ENCODE measurements at places on chromosomes 2 and 18. TPM values are rescaled to one million over a fixed set of nuclear protein-coding genes. Genes with fewer than 3 reads are reported as not detected.
A peak's percentile ranks its signal among the peaks of the same experiment; 100 is the strongest.

VAMP8 gene
- total RNA-seq: 3.1 TPM

- no peak overlapping the region for H3K4me3 ChIP-seq
- no peaks in the 10 kb centered on the region for H3K4me1 ChIP-seq
- H3K27me3 ChIP-seq: peaks cover 32% of the 10 kb centered on the region
Observed at GRCh38 chr2:74406035-74406434, 15.4 kb downstream of the C2orf81 start.

- DNase-seq: no peak
- no peaks in the 10 kb centered on the region for H3K4me1 ChIP-seq
- H3K27ac ChIP-seq: no peak overlapping the region
- peaks cover 2% of the 10 kb centered on the region for H3K36me3 ChIP-seq
- H3K27me3 ChIP-seq: no peaks in the 10 kb centered on the region
Observed at GRCh38 chr18:33901894-33902512, 322.7 kb downstream of the NOL4 start.

GRCh38 chr2:64062840-64063239 is 43.6 kb upstream of the VPS54 start:
- no peak overlapping the region for H3K27ac ChIP-seq
- no peaks in the 10 kb centered on the region for H3K27me3 ChIP-seq
- H3K36me3 ChIP-seq: no peaks in the 10 kb centered on the region

- no peak overlapping the region for H3K27ac ChIP-seq
- no peak for DNase-seq
- H3K36me3 ChIP-seq: no peaks in the 10 kb centered on the region
- no peaks in the 10 kb centered on the region for H3K27me3 ChIP-seq
Observed at GRCh38 chr18:79962835-79963657, 1.4 kb upstream of the HSBP1L1 start.

TWIST2 gene
- total RNA-seq: 6.3 TPM

FAM168B gene
- total RNA-seq: 111 TPM

DNA sequence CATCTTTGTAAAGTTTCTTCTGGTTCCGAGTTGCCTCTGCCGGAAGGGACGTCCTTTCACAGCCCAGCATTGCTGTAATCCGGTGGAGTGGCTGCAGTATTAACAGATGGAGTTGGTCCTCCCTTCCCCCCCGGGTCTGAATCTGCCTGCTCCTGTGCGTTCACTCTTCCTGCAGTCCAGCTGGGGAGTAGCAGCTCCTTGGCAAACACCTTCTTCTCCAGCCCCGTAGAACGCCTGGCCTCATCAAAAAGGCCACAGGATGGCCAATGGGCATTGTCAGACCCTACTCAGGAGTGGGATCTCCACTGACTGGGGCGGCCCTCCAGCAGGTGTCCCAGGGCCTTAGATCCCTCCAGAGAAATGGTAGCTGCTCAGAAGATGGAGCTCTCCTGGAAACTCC is 234.0 kb downstream of the FAM210A start:
- no peak for DNase-seq
- no peaks in the 10 kb centered on the region for H3K36me3 ChIP-seq
- no peak overlapping the region for H3K27ac ChIP-seq
- no peaks in the 10 kb centered on the region for H3K4me1 ChIP-seq
- H3K27me3 ChIP-seq: no peaks in the 10 kb centered on the region

DNA sequence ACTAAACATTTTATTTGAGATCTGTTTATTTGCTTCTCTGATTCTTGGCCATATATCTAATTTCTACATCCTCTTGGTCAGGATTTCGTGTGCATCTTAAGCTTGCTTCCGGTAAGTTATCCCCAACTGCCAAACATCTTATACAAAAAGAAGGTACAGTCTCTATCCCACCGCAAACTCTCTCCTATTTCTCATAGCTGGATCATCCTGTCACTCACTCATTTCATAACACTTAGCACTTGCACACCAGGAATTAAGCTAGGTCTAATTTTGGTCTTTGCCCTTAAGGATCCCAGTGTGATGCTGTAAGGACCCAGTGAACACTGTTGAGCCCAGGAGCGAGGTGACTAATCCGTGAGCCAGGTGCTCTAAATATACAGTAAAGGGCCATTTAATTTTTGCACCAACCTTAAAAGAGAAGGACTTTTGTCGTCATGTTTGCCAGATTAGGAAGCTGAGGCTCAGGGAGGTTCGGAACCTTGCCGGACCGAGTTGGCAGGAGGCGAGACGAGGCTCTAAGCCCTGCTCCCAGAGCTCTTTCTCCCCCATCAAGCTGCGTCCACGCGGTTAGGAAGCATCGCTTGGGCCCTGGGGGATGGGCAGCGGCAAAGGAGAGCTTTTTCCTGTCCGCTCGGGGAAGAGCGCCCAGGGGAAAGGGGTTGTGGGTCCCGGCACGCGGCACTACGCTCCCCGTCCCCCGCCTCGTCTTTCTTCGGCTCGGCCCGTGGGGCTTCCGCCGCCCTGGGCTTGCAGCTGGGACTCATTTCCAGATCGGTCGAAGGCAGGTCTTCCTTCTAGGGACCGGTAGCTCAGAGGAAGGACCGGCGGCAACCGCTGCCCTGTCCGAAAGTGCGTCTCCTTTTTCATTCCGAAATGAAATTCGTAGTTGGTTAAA is 4.1 kb upstream of the ITPRIPL1 start:
- peaks cover 23% of the 10 kb centered on the region for H3K4me1 ChIP-seq
- peaks cover 32% of the 10 kb centered on the region for H3K27me3 ChIP-seq
- H3K27ac ChIP-seq: no peak overlapping the region
- DNase-seq: no peak

GRCh38 chr2:27655155-27655951 is 8.1 kb downstream of the SUPT7L start:
- no peaks in the 10 kb centered on the region for H3K27me3 ChIP-seq
- H3K27ac ChIP-seq: no peak overlapping the region
- H3K4me1 ChIP-seq: no peaks in the 10 kb centered on the region
- DNase-seq: no peak

DNA sequence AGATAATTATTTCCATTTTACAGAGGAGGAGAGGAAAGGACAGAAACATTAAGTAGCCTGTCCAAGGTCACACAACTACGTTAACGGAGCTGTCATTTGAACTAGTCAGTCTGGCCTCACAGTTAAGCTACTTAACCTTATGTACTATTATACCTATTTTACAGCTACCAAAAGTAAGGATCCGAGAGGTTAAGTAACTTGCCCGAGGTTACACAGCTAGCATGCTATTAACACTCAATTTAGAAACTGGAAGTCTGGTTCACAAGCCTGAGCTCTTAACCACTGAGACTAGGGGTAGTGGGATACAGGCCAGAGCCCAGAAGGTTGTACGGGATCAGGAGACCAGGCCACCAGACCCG is 476 bp downstream of the GLB1L start:
- H3K4me1 ChIP-seq: peaks cover 30% of the 10 kb centered on the region
- H3K36me3 ChIP-seq: no peaks in the 10 kb centered on the region
- H3K4me3 ChIP-seq: peak overlapping the region; percentile 85

DNA sequence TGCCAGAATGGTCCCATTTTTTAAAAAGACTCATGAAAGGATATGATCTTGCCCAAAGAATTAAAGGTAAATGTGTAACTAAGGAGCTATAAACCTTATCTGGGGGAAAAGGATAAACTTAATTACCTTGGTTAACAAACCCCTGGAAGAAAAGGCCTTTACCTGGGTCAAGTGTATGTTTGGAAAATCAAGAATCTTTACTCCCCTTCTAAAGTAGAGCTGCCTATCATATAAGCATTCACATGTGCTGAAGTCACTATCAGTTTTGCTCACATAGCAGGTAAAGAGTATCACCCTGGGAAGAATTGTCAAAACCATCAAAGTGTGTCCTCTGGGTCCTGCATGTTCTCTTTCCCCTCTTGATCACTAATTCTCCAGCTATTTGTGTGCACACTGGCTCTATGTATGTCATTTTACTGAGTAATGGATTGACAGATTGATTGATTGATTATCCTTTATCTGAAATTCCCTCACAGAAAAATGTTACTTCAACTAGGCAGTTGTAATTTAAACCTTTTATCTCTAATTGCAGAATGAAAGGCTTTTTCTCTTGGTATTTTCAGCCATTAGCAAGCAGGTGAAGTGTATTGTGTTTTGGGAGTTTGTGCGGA is 199.4 kb downstream of the NOL4 start:
- peaks cover 4% of the 10 kb centered on the region for H3K4me1 ChIP-seq
- H3K27ac ChIP-seq: no peak overlapping the region
- no peaks in the 10 kb centered on the region for H3K36me3 ChIP-seq

- peaks cover 3% of the 10 kb centered on the region for H3K36me3 ChIP-seq
- no peak for DNase-seq
Observed at GRCh38 chr2:213189001-213189899, 37.8 kb upstream of the IKZF2 start.

ATP6V1B1 gene
- 6.3 TPM for total RNA-seq

DNA sequence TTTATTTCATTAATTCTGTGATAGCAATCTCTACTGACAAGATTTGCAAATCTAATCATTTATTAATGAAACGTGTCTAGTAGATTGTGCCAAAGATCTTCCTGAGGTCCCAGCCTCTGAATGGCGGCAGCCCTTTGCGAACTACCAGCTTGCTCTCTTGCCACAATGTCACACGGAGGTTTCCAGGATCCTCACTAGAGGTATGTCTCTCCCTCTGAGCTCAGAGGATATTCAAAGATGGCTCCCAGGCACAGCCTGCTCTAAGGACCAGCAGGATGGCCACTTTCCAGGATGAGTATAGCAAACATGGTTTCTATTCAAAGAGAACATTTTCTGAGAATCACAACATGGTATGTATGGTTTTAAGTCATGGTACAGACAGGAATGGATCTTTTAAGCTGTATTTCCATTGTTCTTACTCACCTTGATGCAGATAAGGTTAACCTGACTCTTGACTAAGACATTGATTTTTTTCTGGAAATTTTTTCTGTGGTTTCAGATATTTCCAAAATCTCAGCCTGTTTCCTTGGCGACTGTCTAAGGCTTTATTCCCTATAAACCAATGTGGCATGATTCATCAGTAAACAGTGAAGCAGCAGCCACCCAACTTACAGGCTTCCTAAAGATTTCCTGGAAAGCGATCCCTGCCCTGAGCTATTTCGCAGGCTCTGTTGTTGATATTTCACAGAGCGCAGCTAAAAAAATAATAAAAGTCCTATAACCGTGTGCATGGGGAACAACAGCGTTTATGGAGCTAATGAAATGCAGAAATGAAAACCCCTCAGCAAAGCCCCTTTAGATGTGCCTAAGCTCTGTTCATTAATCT is 54.1 kb upstream of the KLF7 start:
- peak overlapping the region; percentile 82 for H3K27ac ChIP-seq
- no peak for DNase-seq
- H3K4me3 ChIP-seq: peak overlapping the region; percentile 22

DNA sequence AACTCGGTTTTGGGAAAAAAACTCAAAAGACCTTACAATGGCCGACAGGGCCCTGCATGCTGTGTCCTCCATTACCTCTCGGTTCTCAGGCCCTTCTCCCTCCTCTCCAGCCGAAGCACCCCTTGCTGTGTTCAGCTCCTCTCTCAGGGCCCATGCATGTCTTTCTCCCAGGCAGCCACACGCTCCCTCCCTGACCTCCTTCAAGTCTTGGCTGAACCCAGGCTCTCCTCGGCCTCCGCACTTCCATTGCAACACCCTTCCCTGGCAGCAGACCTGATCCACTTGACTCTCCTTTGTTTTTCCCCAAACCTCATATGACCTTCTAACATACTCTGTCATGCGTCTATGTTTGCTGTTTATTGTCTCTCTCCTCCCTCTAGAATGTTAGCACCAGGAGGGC is 114.0 kb downstream of the CYP26B1 start:
- H3K27ac ChIP-seq: no peak overlapping the region
- DNase-seq: peak; percentile 62
- no peaks in the 10 kb centered on the region for H3K36me3 ChIP-seq
- no peak overlapping the region for H3K4me3 ChIP-seq
- no peaks in the 10 kb centered on the region for H3K4me1 ChIP-seq
- H3K27me3 ChIP-seq: peaks cover 40% of the 10 kb centered on the region

- no peak overlapping the region for H3K4me3 ChIP-seq
- DNase-seq: no peak
- H3K27ac ChIP-seq: no peak overlapping the region
Observed at GRCh38 chr2:45637440-45637839, 14.0 kb upstream of the PRKCE start.

CCDC88A gene
- total RNA-seq: 49.2 TPM

LYPD6 gene
- 2.1 TPM for total RNA-seq

GRCh38 chr18:48801728-48802542 is 148.8 kb downstream of the SMAD7 start:
- peaks cover 32% of the 10 kb centered on the region for H3K4me1 ChIP-seq
- H3K27ac ChIP-seq: peak overlapping the region; percentile 38
- H3K36me3 ChIP-seq: peaks cover 51% of the 10 kb centered on the region
- DNase-seq: peak; percentile 57
- no peaks in the 10 kb centered on the region for H3K27me3 ChIP-seq

GRCh38 chr18:22604986-22605421 is 187.3 kb upstream of the CTAGE1 start:
- no peak for DNase-seq
- H3K27me3 ChIP-seq: peaks cover 17% of the 10 kb centered on the region
- H3K36me3 ChIP-seq: no peaks in the 10 kb centered on the region
- no peaks in the 10 kb centered on the region for H3K4me1 ChIP-seq
- no peak overlapping the region for H3K27ac ChIP-seq
- H3K4me3 ChIP-seq: no peak overlapping the region

DNA sequence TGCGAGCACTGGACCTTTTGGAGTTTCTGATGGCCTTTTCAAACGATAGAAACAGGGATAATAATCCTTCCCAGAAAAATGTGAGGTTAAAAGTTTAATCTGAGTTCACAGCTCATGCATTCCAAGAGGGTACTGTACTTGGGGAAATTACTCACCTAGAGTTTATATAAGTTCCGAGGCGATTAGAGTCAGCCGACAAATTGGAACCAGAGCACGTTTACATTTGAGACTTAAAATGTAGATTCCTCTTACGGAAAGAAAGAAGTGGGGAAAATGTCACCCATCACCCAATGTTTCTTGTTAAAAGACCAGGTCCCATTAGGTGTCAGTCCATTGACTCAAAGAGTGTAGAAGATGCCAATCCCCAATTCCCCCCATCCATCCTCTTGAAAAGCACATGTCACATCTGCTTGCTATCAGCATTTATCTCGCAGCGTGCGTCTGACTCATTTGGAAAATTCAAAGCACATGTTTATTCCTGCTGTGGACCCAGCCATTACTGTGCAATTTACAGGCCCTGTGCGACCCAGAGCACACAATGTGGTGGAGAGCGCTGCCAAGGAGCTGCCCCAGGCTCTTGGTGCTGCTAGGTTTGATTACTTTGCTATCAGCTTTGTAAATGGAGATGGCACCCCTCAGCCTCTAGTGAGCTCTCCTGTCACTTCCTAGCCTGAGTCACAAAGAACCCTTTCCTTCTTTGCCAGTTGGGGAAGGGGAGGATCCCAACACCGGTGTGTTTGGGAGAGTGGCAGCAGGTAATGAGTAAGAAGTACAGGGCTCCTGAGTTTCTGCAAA is 104.8 kb downstream of the COLEC12 start:
- DNase-seq: no peak
- H3K27ac ChIP-seq: peak overlapping the region; percentile 93
- peaks cover 68% of the 10 kb centered on the region for H3K4me1 ChIP-seq
- H3K27me3 ChIP-seq: no peaks in the 10 kb centered on the region
- H3K4me3 ChIP-seq: no peak overlapping the region

DNA sequence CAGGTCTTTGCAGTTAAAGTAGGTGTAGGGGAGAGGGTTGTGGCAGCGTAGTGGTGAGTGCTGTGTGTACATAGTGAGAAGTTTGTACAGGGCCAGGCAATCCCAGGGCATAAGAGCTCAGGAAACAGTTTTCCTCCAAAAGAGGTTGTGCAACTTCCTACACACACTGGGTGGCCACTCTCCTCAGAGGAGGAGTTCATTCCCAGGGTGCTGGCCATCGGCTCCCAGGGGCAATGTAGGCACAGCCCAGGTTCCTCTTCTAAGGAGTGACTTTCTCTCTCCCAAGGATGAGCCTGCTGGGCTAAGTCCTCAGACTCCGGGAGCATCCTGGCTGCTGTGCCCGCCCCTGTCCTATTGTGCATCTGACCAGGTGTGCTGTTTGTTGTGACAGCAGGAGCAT is 3.0 kb downstream of the ACOXL start:
- H3K27me3 ChIP-seq: peaks cover 84% of the 10 kb centered on the region
- H3K4me3 ChIP-seq: no peak overlapping the region
- no peak for DNase-seq
- H3K4me1 ChIP-seq: peaks cover 13% of the 10 kb centered on the region

Measured in osteocyte (in vitro differentiated cells).